ENCODE measurements at places on chromosomes 3 and 15.

GRCh38 chr15:57651445-57651844, 55.1 kb upstream of the POLR2M start:
- DNase-seq, result no peak

- no peak for DNase-seq
These were observed at the start of gene RHCG for GRCh38 chr15:89496155-89497098. RHCG (minus strand) TSS chr15:89496583; CDS start chr15:89496544, 39 bp downstream.

GRCh38 chr3:31743331-31744089, 210.8 kb downstream of the STT3B start:
- no peak for DNase-seq

- peak; percentile 52 for DNase-seq
These were observed 147.3 kb upstream of the UBE2E2 start for GRCh38 chr3:23055733-23056376.

DNA sequence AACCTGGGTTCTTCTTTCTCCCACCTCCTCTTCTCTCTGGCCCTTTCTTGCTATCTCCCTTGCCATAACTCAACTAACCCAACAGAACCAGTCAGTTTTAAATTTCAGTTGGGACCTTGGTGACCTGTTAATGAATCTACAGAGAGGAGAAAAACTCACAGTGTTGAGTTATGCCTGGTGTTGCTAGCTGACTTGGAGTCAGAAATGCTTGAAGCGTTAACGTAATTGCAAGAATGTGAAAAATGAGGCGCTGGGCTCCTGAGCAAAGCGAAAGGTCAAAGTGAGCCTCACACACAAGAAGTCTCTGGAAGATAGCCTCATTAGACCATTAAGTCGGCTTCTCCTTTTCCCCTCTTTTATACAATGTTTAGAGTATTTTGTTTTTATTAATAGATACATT, 18.4 kb downstream of the MEIS2 start:
- DNase-seq, result no peak

GRCh38 chr3:186060222-186060621, 48.7 kb downstream of the ETV5 start:
- DNase-seq, result no peak

DNA sequence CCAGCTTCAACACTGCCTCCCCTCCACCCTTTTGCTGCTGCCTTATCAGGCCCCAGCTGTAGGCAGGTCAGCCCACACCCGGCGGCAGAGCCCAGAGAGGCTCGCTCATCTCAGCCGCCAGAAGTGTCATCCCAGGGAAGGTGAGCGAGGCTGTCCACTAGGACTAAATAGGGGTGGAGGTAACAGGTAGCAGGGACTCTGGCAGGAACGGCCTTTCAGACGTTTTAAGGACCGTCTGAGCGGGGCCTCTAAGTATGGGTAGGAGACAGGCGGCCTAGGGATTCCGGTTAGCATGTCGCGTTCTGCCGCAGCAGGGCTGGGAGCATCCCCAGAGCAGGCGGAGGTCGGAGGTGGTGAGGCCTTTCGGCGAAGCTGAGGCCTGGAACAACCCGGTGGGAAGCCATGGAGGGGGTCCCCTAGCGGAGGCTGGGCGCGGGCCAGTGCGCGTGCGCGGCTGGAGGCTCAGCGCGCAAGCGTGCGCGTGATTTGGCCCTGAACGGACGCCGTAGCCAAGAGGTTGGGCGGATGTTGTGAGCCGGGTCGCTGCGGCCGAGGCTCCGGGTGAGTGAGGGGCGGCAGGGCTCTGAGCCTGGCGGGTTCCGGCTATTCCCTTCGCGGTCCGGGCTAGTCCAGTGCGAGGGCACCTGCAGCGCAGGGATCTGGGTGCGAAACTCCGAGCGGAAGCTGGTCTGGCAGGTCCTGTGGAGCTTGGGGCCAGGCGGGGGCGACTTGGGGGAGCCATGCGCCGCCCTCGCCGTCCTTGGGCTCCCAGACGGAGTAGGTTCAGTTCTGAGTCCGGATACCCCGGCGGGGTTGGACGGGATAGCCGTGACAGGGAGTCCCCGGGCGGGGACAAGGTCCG, at the start of the genes MST1 and RNF123:
Gene MST1, minus strand, starts transcription at position 429 of the 862 bp plus-strand sequence. CDS start 783 bp downstream, outside the sequence.
Gene RNF123, plus strand, starts transcription at position 512 of the 862 bp plus-strand sequence. CDS start 1,609 bp downstream, outside the sequence.
- DNase-seq, result peak; percentile 86

DNA sequence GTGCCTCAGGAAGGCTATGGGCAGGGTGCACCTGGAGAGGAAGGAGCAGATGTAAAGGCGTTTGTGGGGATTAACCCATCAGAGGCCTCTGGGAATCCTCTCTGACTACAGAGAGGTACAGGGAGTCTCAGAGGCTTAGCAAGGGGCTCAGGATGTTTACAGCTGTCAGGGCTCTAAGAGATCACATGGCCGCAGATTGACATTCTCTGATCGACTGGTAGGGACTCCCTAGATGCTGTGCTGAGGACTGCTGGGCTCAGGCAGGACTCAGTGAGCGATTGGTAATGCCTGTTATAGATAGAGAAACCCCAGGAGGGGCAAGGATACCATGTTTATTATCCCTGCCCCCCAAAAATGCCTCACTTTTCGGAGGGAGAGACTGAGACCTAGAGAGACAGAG, 103.5 kb downstream of the CORO2B start:
- DNase-seq, result no peak

DNA sequence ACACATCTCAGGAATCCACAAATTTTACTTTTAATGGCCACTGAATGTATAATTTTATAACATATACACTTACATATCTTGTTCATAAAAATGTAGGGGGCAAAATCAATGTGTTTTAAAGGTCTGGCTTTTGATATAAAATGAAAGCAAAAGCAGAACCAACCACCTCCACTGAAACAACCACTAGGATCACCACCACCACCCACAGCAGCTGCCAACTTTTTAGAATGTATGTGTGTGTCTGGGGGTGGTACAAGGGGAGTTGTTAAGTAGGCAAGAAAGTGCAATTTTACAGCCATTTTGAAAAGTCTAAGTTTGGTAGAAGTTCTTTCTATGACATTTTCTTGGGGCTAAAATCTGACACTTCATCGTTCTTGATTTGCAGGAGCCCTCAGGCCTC, 44.0 kb downstream of the OTOL1 start:
- DNase-seq, result no peak

GRCh38 chr3:175340338-175341015, 481.3 kb downstream of the NAALADL2 start:
- no peak for DNase-seq

- DNase-seq, result no peak
These were observed 129.2 kb upstream of the CADPS start for GRCh38 chr3:63004448-63004847.

DNA sequence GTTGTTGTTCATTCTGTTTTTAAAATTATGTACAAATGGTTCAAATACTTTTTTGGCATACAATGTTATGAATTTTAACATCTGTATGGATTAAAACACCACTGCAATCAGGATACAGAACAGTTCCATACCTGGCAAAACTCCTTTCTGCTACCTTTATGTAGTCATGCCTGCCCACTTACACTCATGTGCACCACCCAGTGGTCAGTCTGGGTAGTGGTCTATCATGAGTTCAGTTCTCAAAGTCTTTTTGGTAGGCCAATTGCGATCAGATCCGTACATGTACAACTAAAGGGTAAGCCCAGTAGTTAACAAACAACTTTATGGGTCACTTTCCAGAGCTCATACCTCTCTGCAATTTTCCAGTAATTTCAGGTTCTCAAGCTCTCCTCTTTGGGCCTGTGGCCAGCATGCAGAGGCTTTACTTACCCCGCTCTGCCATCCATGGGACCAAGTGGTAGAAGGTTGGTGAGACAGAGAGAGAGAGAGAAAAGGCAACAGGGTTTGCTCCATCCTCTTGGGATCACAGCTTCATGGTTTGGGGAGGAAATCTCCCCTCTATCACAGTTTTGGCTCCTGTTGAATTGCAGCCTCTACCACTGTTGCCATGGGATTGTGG, 63.9 kb upstream of the FAM98B start:
- peak; percentile 34 for DNase-seq

DNA sequence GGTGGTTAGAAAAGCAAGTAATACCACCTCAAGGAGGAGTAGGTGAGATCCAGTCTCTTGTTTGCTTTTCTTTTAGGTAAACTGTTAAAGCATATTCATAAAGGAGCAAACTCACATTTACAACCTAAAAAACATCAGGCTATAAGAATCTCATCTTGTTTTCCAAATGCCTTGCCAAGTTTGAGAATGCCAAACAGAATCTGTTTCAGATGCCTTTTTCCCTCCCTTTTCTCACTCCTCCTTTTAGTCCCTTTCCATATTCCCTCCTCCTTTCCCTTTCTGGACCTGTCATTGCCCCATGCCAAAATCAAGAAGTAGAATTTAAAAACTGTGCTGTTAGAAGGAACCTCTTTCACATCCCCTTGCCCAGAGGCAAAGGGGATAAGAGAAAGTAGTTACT, 140.3 kb downstream of the ARPP21 start:
- DNase-seq, result no peak

- DNase-seq, result peak; percentile 1
These were observed 765 bp upstream of the UBE2E2 start for GRCh38 chr3:23202203-23202920.

Data from HTR-8/SVneo (cell line).